Stimulated activated CD4-positive, alpha-beta T cell treated with anti-CD3 and anti-CD28 coated beads, TNF-alpha, amount 100 ng/mL, for 4 hours (primary cell): ENCODE measurements at places on chromosomes 4 and X.

GRCh38 chr4:109511414-109511813 is 48.6 kb upstream of the MCUB start:
- DNase-seq: no peak

DNA sequence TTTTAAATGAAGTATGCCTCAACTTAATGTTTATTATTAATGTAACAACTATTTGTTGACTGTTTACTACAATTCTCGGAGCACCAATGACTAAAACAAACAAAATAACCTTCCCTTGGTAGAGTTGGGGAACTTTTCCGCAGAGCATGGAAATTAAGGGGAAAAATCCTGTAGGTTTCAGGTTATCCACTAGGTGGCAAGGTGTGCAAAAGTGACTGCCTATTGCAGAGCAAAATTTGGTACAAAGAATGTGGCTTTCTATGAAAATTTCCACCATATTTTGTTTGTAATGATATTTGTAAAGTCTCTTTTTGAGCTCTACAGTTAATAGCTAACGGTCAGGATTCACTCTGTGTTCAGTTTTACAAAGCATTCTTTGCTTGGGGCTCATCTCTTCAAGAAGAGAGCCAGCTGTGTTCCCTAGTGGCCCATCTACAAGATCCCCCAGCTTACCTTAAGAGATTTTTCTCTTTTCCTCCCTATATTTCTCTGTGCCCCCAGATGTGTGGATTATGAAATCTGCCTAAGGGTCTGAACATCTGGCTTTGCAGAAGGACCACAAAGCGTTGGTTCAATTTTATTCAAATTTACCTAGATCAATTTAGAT is 61.1 kb downstream of the FBXO8 start:
- no peak for DNase-seq

DNA sequence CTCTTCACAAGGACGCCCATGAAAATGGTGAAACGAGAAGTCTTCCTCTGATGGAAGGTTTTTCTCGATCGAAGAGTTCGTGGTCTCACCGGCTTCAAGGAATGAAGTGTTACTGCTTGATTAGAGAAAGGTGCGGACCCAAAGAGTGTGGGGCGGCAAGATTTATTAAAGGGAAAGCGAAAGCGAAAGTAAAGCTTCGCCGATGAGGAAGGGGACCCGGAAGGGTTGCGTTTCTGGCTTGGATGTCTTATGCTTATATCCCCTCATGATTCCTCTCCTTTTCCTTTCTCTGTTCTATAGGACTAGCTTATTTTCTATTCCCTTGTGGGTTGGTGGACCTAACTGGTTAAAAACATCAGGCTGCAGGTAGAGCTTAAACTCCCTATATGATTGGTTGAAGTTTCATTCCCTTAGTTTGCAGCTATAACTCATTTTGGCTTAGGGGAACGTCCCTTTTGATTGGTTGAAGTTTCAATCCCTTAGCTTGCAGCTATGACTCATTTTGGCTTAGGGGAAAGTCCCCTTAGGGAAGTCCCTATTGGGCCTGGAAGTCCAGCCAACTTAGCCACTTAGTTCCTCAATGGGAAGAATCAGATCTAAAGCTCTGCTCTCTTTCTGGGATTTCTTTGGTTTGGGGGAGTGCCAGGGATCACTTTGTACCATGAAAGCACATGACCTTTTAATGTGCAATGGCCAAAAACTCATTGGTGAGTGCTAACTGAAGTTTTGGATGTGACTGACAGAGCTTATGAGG is 1025.0 kb upstream of the PCDH10 start:
- no peak for DNase-seq

- DNase-seq: no peak
These were observed 55.5 kb upstream of the AFAP1 start for GRCh38 chr4:7995135-7995534.

- DNase-seq: no peak
These were observed 90.2 kb upstream of the DCLK2 start for GRCh38 chr4:149988087-149988410.

DNA sequence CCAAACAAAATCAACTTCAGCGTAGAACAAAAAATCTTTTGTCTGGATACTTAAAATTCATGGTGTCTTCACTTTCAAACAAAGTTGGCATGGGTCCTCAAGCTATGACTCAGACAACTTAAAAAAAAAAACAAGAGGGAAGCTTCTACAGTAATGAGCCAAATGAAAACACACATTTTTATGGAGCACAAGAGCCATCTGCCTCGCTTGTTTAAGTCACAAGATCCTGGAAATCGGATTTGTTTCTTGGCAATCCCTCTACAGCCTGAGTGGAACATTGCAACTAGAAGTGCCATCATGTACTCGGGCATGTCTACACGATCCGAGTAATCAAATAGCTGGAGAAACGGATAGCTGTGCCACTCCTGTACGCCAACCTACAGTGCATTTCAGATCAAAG is 22.6 kb downstream of the LAMP2 start:
- DNase-seq: no peak

- no peak for DNase-seq
These were observed 84.7 kb downstream of the SCD5 start for GRCh38 chr4:82713856-82714255.

GRCh38 chr4:127162741-127163140 is 470.0 kb upstream of the INTU start:
- no peak for DNase-seq

DNA sequence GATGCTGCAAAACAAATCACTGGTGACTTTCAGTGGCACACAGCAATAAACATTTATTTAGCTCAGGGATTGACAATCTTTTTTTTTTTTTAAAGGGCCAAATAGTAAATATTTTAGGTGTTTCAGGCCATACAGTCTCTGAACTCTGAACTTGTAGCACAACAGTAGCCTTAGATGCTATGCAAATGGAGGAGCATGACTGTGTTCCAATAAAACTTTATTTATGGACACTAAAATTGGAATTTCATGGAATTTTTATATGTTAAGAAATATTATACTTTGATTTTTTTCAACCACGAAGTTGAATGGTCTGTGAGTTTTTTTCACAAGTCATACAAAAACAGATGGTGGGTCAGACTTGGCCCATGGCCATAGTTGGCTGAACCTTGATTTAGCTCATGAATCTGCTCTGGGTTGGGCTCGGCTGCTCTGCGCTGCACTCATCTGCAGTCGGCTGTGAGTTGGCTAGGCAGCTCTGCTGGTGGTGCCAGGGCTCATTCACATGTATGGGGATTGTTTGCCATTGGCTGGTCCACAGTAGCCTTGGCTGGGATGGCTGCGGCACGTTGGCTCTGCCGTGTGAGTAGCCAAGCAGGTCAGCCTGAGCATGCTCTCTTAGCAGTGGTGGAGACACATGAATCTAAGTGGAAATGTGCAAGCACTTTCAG is 231.7 kb upstream of the PGRMC2 start:
- DNase-seq: no peak

GRCh38 chr4:7055111-7055989 is 12.2 kb downstream of the TADA2B start:
- no peak for DNase-seq
